Muscle of back (tissue), 13 donors: ENCODE measurements at places on chromosomes 16 and 17.
A peak's percentile ranks its signal among the peaks of the same experiment; 100 is the strongest.

DNA sequence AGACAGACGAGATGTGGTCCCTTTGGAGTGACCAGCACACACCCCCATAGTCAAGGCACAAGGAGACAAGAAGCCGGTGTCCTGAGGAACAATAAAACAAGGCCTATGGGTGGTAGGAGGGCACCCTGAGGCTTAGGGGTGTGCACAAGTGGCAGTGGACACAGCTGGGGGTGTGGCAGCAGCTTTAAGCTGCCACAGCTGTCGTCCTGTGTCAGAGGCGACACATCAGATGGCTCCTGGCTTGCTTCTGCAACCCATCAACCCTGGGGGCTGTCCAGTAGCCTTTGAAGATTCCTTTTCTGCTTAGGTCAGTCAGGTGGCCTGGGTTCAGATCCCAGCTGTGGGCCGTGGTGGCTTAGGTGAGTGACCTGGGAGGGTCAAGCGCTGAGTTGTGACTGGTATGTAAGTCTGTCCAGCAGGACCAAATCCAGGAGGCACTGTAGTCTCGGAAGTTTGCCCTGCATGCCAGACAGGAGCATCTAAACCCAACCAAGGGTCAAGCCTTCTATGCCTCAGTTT lies 15.8 kb downstream of the DRC3 start:
- DNase-seq, result peak; percentile 17

GRCh38 chr17:39826334-39826733 lies 37.8 kb downstream of the IKZF3 start:
- DNase-seq, result no peak

DNA sequence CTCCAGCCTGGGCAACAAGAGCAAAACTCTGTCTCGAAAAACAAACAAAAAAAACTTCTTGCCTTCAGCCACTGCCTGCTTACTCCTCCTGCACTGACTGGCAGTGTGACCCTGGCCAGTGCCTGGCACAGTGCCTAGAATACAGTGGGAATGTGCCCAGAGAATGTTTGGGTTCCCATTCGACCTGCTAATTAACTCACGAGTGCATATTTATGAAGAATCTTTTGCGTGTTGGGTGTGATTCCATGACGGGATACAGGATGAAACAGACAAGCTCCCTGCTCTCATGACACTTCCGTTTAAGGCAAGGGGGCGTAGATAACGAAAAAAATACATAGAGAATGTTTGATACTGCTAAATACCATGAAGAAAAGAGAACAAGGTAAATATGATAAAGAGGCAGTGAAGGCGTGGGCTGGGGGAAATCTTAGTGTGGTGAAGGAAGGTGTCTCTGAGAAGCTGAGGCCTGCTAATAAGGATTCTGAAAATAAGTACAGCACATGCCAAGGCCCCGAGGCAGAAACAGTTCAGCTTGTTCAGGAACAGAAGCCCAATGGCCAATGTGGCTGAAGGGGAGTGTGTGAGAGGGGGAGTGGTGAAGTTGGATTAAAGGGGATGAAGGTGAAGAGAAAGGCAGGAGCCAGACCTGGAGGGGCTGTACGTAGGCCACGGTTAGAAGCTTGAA lies 4.3 kb downstream of the ABI3 start:
- no peak for DNase-seq

DNA sequence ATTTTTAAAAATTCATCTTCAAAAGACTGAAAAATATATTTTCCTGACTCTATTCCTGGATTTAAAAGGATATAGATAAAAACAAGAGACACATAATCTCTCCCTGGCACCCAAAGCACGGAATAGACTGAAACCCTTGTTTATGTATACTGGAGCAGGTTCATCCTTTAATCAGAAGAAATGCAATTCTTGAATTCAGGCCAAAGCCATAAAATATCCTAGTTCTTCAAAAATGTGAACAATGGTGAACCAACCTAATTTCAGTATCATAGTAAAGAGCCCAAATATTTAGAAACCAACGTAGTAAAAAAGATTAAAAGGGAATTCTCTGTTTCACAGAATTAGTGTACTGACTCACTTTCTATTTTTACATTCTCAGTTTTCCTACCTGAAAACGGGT lies 188.5 kb upstream of the C17orf78 start:
- no peak for DNase-seq

GRCh38 chr16:71297341-71297634 lies 8.1 kb upstream of the CMTR2 start:
- DNase-seq, result no peak

DNA sequence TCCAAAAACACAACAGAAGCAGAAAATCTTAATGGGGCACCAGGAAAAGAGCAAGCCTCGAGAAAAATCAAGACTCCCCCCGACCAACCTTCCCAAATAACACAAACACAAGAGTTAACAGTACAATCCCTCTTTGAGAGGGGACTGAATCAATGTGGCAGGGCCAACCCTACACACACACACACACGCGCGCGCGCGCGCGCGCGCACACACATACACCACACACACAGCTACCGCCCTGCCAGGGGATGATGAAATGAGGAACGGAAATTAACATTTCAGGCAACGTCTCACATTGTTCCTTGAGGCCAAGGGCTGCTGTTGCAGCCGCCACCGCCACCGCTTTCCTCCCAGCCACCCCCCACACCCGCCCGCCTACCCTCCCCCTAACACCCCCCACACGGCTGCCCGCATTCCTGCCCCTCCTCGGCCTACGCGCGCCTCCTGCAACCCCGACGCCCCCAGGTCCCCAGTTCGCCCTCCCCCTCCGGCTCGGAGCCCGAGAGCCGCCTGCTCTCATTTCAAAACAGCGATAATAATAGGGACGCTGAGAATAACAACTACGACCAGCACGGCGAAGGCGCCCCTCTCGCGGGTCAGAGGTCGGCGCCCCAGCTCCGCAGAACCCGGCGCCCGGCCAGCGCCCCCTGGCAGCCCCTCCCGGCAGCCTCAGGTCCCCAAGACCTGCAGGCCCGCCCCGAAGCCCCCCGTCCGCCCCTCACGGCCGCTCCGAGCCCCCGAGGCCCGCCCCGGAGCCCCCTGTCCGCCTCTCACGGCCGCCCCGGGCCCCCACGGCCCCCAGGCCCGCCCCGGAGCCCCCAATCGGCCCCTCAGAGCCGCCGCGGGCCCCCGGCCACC lies 1.1 kb downstream of the ANKRD11 start:
- DNase-seq, result peak; percentile 93

GRCh38 chr16:73845238-73846006 lies 451.2 kb upstream of the PSMD7 start:
- no peak for DNase-seq

- DNase-seq, result peak; percentile 81
Measured at GRCh38 chr17:44331249-44331760, 6.7 kb upstream of the SLC25A39 start.

- DNase-seq, result no peak
Measured at GRCh38 chr16:56847173-56847910, 17.7 kb upstream of the SLC12A3 start.

GRCh38 chr17:76140661-76141211 lies 309 bp downstream of the FOXJ1 start:
- no peak for DNase-seq

DNA sequence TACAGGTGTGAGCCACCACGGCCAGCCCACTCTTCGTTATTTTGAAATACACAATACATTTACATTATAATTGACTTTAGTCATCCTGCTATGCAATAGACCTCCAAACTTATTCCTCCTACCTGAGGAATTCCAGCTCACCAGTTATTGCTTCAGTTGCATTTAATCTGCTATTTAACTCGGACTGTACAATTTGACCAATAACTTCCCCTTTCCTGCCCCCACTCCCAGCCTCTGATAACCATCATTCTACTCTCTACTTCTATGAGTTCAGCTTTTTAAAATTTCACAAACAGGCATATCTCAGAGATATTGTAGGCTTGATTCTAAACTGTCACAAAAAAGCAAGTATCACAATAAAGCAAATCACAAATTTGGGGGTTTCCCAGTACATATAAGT lies 157.0 kb downstream of the COPRS start:
- no peak for DNase-seq

DNA sequence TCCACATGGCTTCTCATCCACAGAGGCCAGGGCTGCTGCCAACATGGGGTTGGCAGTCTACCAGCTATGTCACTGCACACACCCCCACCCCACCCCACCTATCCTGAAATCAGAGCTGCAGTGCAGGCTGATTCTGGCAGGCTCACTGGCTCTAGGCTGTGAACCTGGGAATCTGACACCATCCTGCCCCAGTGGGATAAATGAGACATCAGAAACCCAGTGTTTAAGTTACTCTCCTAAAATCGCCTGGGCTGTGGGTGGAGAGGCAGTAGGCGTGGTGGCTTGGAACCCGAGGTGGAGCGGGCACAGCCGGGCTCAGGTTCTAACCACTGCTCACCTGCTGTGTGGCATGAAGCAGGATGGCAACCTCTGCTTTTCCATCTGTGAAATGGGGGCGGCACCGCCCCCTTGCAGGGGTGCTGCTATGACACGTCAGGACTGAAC lies 5.6 kb downstream of the SLC38A8 start:
- DNase-seq, result no peak

GRCh38 chr17:37082311-37082860 lies 133.6 kb downstream of the AATF start:
- no peak for DNase-seq

DNA sequence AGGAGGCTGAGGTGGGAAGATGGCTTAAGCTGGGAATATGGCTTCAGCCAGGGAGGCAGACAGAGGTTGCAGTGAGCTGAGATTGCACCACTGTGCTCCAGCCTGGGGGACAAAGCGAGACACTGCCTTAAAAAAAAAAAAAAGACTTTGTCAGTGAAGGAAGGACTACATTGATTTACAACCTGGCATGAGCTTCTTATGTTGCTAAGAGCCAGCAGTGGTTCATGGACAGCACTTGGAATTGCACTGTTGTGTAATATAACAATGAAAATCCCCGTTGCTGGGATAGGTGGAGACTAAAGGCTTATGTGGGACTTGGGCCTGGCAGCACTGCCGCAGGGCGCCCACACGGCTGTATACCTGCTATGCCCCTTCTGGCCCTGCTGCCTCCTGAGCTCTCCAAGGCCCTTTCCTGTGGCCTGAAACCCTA lies 14.1 kb upstream of the SLC16A5 start:
- peak; percentile 77 for DNase-seq

DNA sequence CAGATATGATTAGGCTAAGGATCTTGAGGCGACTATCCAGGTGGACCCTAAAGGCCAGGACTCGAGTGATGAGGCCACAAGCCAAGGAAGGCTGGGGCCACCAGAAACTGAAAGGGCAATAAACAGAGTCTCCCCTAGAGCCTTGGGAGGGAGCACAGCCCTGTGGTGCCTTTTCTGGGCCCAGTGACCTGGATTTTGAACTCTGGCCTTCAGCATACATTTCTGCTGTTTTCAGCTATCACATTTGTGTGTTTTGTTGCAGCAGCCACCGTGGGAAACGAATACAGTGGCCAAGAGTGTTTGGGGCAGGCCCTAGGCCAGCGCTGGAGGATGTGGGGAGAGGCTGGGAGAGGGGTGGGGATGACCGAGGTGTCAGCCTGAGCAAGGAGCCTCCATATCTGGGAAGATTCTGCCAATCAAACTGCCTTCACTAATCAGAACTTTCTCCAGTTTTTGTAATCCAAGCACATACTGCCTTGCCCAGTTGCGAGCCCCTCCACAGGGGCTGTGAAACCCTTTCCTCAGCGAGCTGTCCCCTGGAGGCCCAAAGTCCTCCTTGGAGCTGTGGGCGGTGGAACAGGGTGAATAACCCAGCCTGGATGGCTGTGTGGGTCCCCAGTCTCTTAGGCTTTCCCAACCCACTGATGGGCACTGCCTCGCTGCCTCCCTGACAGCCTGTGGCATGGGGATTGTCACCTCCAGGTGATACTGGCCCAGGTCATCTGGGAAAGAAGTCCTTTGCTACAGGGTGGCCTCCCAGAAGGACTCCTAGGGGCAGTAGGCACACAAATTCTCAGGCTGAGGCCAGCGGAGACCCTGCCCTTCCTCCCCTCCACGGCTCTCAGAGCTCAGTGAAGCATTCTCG lies 16.8 kb downstream of the B9D1 start:
- DNase-seq, result no peak

DNA sequence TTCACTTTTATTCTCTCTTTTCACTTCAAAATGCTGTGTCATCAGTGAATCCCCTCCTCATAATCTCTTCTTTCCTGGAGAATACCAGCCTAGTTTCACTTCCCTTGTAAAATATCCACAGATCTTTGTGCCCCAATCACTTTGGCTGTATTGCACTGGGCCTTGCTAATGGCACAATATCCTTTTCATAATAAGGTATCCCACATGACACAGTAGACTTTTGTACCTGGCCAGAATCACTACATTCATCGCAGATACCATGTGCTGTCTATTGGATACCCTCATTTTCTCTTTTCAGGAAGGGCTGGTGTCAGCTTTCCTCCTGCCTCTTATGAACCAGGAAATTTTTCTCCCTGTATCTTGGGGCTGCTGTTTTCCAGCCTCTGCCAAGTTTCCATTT lies 25.7 kb upstream of the TOX3 start:
- DNase-seq, result no peak

GRCh38 chr16:15856182-15856581 lies 646 bp downstream of the MYH11 start:
- DNase-seq, result no peak

GRCh38 chr17:66115246-66115645 lies 76.7 kb downstream of the CEP112 start:
- DNase-seq, result no peak

- DNase-seq, result no peak
Measured at GRCh38 chr16:46885960-46886763, 2.0 kb downstream of the GPT2 start.

DNA sequence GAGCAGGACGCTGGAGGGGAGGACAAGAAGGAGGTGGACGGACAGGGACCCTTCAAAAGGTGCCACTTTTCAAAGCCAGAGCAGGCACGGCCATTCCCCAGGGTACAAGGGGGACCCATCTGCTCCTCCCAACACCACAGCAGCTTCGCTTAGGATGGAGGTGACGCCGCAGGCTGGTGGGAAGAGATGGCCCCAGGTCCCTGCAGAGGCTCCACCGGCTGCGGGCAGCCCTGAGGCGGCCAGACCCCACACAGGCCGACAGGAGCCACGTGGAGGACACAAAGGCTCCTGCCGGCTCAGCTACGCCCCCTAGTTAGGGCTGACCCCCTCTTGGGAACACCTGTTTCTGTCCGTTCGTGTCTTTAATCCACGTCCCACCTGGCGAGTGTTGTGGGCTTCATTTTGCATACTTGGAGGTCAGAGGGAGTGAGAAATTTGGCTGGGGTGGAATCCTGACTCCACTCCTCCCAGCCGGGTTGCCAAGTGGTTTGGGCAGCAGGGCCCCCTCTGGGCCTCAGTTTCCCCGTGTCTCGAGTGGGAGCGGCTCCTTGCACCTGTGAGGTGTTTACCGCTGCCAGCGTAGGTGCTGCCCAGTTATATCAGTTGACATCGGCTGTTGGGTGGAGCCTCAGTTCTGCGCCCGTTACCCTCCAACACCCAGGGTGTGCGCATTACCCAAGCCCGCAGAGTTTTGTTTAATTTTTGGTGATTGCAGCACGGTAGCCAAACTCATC lies 5.8 kb upstream of the FN3KRP start:
- no peak for DNase-seq

- DNase-seq, result no peak
Measured at GRCh38 chr16:72856797-72857196, 191.1 kb downstream of the ZFHX3 start.
